ENCODE measurements at places on chromosomes 5 and 9.

GRCh38 chr5:158273035-158273434, 414.1 kb upstream of the CLINT1 start:
- DNase-seq: no peak

DNA sequence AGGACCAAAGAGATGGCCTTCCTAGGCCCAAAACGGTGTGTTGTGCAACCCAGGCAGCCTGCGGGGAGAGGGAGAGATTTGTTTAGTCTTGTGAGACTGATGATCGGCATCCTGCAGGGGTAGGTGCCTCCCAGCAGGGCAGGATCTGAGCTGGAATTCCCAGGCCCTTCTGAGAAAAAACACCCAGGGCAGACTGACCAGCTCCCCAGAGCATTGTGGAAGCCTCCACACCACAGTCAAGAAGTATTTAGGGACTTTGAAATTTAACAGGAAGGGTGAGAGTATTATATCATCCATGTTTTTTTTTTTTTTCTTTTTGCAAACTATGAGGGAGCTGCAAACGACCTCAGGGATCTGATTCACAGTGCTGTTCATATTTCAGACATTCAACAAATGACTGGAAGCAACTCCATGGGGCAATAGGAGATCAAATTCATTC, 104.5 kb upstream of the LHFPL2 start:
- no peak for DNase-seq

DNA sequence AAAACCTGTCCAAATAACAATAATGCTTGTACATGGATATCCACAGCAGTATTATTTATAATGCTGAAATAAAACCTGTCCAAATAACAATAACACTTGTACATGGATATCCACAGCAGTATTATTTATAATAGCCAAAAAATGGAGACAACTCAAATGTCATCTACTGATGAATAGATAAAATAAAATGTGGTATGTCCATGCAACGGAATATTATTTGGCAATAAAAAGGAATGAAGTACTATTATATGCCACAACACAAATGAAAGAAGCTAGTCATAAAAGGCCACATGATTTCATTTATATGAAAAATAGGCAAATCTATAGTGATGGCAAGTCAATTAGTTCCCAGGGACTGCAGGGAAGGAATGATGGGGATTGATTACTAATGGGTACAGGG, 31.8 kb upstream of the GRAMD2B start:
- DNase-seq: no peak

- no peak for DNase-seq
Measured at GRCh38 chr5:55429613-55430253, 105.0 kb downstream of the PLPP1 start.

DNA sequence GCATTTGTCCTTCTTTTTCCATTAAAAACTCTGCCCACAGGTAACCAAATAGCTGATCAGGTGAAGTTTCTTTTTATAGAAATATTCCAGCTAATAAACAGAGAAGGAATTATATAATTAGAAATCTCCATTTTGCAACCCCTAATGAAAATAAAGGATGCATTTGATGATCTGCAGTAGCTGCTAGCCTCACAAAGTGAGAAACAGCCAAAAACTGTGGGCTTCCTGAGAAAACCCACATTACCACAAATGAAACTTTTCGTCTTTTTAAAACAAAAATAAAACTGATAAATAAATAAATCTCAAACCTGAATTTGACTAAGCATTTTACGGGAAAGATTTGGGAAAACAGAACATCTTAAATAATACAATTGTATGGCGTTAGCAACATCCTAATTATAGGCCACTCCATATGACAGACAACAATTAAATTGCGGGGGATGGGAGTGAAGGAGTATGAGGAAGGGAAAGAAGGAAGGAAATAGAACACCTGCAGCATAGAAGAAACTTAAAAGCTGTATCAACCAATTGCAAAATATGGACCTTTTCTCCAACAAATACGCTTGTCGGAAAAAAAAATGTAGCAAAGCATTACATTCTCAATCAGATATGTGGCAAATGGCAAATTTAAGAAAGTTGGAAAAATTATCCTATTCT, 283.0 kb upstream of the ITGA1 start:
- DNase-seq: no peak

Measured in activated CD4-positive, alpha-beta T cell treated with anti-CD3 and anti-CD28 coated beads, Interleukin-2, amount 50 U/mL, for 1 hour (primary cell).